Forelimb muscle (tissue), 1 donor: ENCODE measurements at places on chromosomes 7 and 10. TPM values are rescaled to one million over a fixed set of nuclear protein-coding genes. Genes with fewer than 3 reads are reported as not detected.

GRCh38 chr10:104331208-104331838 lies 6.9 kb downstream of the ITPRIP start:
- DNase-seq, result no peak

- no peak for DNase-seq
Observed at GRCh38 chr7:27784399-27785053, 44.6 kb downstream of the TAX1BP1 start.

DNA sequence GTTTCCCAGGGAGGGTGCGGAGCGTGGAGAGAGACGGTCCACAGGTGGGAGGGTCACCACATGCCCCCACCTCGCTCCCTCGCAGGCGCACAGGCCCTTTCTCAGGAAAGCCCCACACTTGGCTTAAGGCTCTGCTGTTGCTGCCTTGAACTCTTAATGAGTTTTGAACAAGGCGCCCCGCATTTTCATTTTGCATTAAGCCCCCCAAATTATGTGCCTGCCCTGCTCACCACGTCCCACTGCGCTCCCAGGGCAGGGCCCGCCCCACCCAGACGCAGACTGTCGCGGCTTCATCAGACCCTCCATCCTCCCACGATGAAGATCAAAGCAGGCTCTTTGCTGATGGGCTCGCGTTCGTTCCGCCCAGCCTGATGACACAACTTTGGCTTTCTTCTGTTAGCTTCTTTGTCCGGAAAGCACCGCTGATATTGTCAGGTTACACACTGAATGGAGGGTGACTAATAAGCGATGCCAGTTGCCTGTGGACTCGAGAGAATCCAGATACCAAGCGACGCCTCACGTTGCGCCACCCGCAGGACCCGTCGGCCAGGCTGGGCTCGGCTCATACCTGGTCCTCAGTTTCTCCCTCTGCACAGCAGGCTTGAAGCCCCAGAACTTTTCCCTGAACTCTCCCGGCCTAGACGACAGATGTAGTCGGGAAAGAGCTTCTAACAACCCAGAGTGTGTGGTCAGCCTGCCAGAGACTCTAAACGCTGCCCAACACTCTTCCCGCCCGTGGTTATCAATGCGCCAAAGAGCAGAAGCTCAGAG lies 9.5 kb downstream of the CALML3 start:
- DNase-seq, result no peak

Gene HDAC9
- polyA plus RNA-seq, result 18.6 TPM
